Adrenal gland (tissue), 19 donors: ENCODE measurements at places on chromosomes 2 and 18. TPM values are rescaled to one million over a fixed set of nuclear protein-coding genes. Genes with fewer than 3 reads are reported as not detected.

DNA sequence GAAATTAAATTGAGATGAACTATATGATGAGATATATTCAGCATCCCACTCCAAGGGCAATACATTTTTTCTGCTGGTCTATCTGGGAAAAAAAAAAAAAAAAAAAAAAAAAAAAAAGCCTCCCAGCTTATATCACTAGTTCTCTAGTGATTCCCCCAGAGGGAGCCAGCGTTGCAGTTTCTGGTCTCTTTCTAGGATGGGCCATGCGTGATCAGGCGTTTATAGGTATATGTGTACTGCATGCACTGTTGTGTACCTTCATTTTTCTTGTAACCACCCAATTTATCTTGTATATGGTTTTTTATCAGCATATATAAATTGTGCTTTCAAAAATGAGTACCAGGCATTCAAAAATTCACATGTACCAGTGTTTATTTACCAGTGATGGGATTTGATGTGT is 35.1 kb downstream of the DCDC2C start:
- no peak overlapping the region for H3K27ac ChIP-seq
- H3K27me3 ChIP-seq: no peaks in the 10 kb centered on the region
- no peak for DNase-seq
- no peaks in the 10 kb centered on the region for H3K36me3 ChIP-seq

ABCG8 gene
- 0.07 TPM for total RNA-seq

RASGRP3 gene
- total RNA-seq: 9.8 TPM

SOX11 gene
- not detected for total RNA-seq

RPL37A gene
- 1,674 TPM for total RNA-seq

DNA sequence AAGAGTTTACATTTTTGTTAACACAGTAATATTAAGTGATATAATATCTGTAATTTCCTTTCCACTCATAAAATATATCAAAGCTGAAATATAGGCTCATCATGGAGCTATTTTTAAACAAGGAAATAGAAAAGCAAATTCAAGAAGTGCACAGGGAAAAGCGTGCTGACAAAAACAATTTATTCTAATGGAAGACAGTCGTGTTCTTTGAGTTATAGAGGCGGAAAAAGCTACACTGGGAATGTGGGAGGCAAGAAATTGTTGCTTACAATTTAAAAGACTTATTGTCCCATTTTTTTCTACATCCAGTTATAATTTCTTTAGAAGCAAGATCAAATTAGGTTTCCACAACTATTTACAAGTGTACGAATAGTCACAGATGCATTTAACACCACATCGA is 3.2 kb upstream of the TTN start:
- H3K36me3 ChIP-seq: no peaks in the 10 kb centered on the region
- no peaks in the 10 kb centered on the region for H3K27me3 ChIP-seq
- no peak for DNase-seq
- H3K27ac ChIP-seq: no peak overlapping the region
- H3K4me1 ChIP-seq: no peaks in the 10 kb centered on the region

CELF4 gene
- 1.0 TPM for total RNA-seq

PKDCC gene
- total RNA-seq: 52.5 TPM

GRCh38 chr2:21099281-21099907 is 24.4 kb upstream of the TDRD15 start:
- H3K4me3 ChIP-seq: no peak overlapping the region
- H3K4me1 ChIP-seq: no peaks in the 10 kb centered on the region
- no peak overlapping the region for H3K27ac ChIP-seq
- H3K27me3 ChIP-seq: no peaks in the 10 kb centered on the region

AFF3 gene
- total RNA-seq: 3.1 TPM

GRCh38 chr2:111160758-111161157 is 40.0 kb downstream of the BCL2L11 start:
- DNase-seq: no peak
- H3K4me3 ChIP-seq: no peak overlapping the region
- no peaks in the 10 kb centered on the region for H3K36me3 ChIP-seq
- H3K27ac ChIP-seq: no peak overlapping the region
- no peaks in the 10 kb centered on the region for H3K27me3 ChIP-seq
- H3K4me1 ChIP-seq: no peaks in the 10 kb centered on the region

SULT1C4 gene
- total RNA-seq: 1.9 TPM

- no peaks in the 10 kb centered on the region for H3K36me3 ChIP-seq
- H3K27me3 ChIP-seq: no peaks in the 10 kb centered on the region
Measured at GRCh38 chr18:31685097-31686082, 1.0 kb upstream of the B4GALT6 start.

FOXI3 gene
- not detected for total RNA-seq

- DNase-seq: no peak
- no peak overlapping the region for H3K27ac ChIP-seq
- no peaks in the 10 kb centered on the region for H3K27me3 ChIP-seq
- no peaks in the 10 kb centered on the region for H3K4me1 ChIP-seq
Measured at GRCh38 chr18:32966141-32966540, 193.3 kb upstream of the KLHL14 start.

DNA sequence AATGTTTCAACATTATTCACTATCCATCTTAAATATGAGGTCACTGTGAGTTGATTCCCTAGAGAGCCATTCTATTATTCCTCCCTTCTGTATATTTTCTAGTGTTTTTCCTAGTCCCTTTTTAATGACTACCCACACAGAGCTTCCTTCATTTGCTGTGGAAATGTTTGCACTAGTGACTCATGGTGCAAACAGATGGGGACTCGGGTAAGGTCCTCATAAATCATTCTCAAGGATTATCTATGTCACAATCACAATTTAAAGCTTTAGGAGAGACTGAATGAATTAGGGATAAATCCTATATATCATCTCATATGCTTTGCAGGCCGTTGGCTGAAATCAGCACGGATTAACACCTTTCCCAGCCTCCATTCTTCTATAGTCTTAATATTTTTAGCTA is 159.6 kb downstream of the DCC start:
- H3K27ac ChIP-seq: no peak overlapping the region
- H3K27me3 ChIP-seq: no peaks in the 10 kb centered on the region
- DNase-seq: no peak
- H3K4me3 ChIP-seq: no peak overlapping the region
- H3K4me1 ChIP-seq: no peaks in the 10 kb centered on the region
- no peaks in the 10 kb centered on the region for H3K36me3 ChIP-seq

C2orf78 gene
- not detected for total RNA-seq
